NCI-H2107 (cell line): ENCODE measurements at places on chromosomes 16 and 17.

GRCh38 chr17:17139972-17140589, 66.1 kb downstream of the PLD6 start:
- peak; percentile 34 for DNase-seq

- no peak for DNase-seq
Measured at GRCh38 chr17:31918701-31919128, 17.2 kb upstream of the UTP6 start.

DNA sequence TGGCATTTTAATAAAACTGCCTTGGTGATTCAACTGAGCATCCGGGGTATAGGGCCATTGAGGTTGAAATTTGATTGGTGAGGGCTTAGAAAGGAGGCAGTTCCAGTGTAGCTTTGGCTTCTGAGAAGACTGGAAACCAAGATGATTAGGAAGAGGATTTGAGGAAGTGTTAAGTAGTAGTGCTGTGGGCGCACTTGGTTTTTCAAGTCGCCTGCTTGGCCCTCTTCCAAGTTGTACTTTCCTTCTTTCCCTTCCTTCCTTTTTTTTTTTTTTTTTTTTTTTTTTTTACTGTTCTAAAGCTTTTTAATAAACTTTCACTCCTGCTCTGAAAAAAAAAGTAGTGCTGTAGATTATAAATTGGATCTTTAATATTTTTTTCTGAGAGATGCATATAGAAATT, 320.5 kb downstream of the UTP18 start:
- DNase-seq: no peak

- peak; percentile 59 for DNase-seq
Measured at GRCh38 chr17:66373944-66374817, 71.8 kb downstream of the PRKCA start.

- no peak for DNase-seq
Measured at GRCh38 chr17:82875407-82875856, 35.6 kb upstream of the ZNF750 start.

DNA sequence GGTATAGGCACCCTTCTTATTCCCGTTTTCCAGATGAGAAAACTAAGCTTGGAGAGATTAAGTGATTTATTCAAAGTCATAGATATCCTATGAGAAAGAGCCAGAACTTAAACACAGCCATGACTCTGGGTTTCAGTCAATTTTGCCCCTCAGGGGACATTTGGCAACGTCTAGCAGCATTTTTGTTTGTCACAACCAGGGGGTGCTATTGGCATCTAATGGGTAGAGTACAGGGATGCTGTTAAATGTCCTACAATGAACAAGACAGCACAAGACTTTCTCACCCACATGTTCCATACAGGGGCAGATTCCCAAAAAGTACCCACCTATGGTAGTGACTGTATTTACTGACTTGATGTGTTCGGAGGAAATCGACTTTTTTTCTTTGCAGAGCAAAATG, 4.8 kb upstream of the SHISA9 start:
- DNase-seq: no peak
